NT2/D1 (cell line): ENCODE measurements at places on chromosomes 3 and 15.

- no peak for DNase-seq
These were observed 90.1 kb upstream of the CADPS start for GRCh38 chr3:62965311-62965710.

DNA sequence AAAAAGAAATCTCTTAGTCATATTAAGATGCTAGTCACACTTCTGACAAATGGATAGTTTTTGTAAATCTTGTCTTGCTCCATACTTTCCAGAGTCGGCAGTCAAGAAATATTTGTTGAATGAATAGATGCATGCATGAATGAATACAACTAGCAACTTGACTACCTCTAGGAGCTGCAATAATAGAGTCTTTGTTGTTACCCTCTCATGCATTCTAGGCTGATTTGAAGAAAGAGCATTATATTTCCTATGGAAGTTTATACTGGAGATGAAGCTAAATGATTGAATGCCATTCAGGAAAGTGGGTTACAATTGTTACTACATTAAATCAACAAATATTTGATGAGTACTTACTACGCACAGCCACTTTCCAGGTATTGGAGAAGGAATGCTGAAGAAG is 18.1 kb upstream of the TRAT1 start:
- no peak for DNase-seq

- no peak for DNase-seq
These were observed at the start of gene CSPG5 for GRCh38 chr3:47578691-47579632. Gene CSPG5 (minus strand): TSS chr3:47578865. CDS start chr3:47578693, 172 bp downstream.

GRCh38 chr3:177015881-177016280 is 181.4 kb downstream of the TBL1XR1 start:
- no peak for DNase-seq

GRCh38 chr15:96311256-96311955 is 19.1 kb upstream of the NR2F2 start:
- no peak for DNase-seq

- DNase-seq, result no peak
These were observed 22.1 kb upstream of the SLC28A1 start for GRCh38 chr15:84862214-84862975.

DNA sequence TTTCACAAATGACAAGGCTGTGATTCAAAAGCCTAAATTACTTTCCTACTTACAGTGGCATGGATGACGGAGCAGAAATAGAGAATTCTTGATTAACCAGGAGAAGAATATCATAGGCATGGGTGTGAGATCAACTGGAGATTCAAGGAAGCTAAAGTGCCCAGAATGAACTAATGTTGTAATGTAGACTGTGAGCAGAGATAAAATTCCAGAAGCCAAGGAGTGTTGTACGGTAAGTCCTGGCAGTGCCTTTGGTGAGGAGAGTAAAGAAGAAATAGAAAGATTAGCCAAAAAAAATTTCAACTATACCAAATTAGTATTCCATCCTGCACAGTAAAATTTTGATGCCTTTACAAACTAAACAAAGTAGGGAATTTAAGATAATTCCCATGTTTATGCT is 75.9 kb downstream of the ZBTB20 start:
- DNase-seq, result no peak

- DNase-seq, result no peak
These were observed 43.1 kb upstream of the AADACL2 start for GRCh38 chr3:151690645-151691044.

GRCh38 chr3:193174140-193174539 is 66.9 kb upstream of the PLAAT1 start:
- DNase-seq, result no peak

- DNase-seq, result no peak
These were observed 1.4 kb downstream of the ATP11B start for GRCh38 chr3:182794455-182795388.
